Endothelial cell (in vitro differentiated cells): ENCODE measurements at places on chromosomes 7 and 10. TPM values are rescaled to one million over a fixed set of nuclear protein-coding genes. Genes with fewer than 3 reads are reported as not detected.

Gene FAM221A
- total RNA-seq, result 7.3 TPM

DNA sequence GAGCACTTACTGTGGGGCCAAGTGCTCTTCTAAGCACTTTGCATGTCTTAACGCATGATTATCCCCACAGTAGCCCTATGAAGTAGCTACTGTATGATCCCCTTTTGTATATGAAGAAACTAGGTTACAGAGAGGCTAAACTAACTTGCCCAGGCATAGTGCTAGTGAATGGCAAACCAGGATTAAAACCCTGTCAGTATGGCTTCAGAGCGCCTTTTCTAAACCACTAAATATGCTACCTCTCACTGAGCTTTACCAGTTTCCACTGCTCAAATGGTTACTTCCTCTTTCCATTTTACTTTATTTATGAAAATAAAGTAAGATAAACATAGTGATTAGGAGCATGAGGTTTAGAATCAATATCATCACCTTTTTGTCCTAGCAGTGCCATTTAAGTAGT, 73.6 kb downstream of the PODXL start:
- H3K27me3 ChIP-seq, result peaks cover 2% of the 10 kb centered on the region
- no peaks in the 10 kb centered on the region for H3K36me3 ChIP-seq
- H3K4me3 ChIP-seq, result no peak overlapping the region
- peak overlapping the region; percentile 36 for H3K27ac ChIP-seq
- DNase-seq, result no peak

- H3K4me1 ChIP-seq, result peaks cover 19% of the 10 kb centered on the region
- peaks cover 4% of the 10 kb centered on the region for H3K27me3 ChIP-seq
- no peak overlapping the region for H3K27ac ChIP-seq
- H3K36me3 ChIP-seq, result no peaks in the 10 kb centered on the region
- no peak overlapping the region for H3K4me3 ChIP-seq
- DNase-seq, result no peak
These were observed 445.2 kb downstream of the KCNMA1 start for GRCh38 chr10:77192402-77192801.

DNA sequence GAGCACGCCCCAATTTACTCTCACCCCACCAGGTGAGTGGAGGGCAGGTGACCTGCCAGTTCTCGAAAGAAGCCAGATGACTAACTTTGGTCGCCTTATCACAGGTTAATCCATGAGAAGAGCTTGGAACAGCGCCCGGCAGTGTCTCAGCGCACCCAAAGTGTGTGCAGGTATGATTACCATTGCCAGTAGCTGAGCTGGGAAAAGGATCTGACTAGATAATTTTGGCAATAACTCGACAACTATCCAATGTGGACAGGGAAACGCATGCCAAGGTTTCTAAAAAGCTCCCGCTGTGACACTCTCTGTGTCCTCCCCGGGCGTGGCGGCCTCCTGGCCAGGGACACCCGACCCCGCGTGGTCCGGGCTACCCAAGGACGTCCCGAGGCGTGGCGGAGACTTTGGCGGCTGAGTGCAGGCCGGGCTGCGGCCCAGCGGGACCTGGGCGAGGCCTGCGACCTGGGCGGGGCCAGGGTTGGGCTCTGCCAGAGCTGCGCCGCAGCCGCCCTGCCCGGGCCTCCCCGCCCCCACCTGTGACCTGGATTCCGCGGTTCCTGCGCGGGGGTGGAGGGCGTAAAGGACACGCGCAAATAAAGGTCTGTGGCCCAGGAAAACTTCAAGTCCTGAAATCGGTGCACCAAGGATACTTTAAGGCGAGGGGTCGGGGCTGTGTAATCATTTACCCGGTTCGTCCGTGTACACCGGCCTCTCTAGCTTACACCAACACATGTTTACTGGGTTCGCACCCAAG, 13.7 kb upstream of the WAPL start:
- no peak overlapping the region for H3K27ac ChIP-seq
- no peaks in the 10 kb centered on the region for H3K36me3 ChIP-seq
- peaks cover 5% of the 10 kb centered on the region for H3K4me1 ChIP-seq
- peaks cover 9% of the 10 kb centered on the region for H3K27me3 ChIP-seq

Gene FAM3C
- 50.9 TPM for total RNA-seq

GRCh38 chr7:47047384-47047783, 534.5 kb downstream of the TNS3 start:
- DNase-seq, result no peak
- no peak overlapping the region for H3K4me3 ChIP-seq
- H3K4me1 ChIP-seq, result no peaks in the 10 kb centered on the region
- no peak overlapping the region for H3K27ac ChIP-seq

- peaks cover 7% of the 10 kb centered on the region for H3K27me3 ChIP-seq
- H3K4me3 ChIP-seq, result no peak overlapping the region
- H3K4me1 ChIP-seq, result peaks cover 11% of the 10 kb centered on the region
- no peak for DNase-seq
- H3K27ac ChIP-seq, result no peak overlapping the region
These were observed 39.9 kb downstream of the PWWP2B start for GRCh38 chr10:132436861-132437410.
